Activated CD8-positive, alpha-beta memory T cell treated with anti-CD3 and anti-CD28 coated beads for 1 hour (primary cell): ENCODE measurements at places on chromosomes 3 and 15.

DNA sequence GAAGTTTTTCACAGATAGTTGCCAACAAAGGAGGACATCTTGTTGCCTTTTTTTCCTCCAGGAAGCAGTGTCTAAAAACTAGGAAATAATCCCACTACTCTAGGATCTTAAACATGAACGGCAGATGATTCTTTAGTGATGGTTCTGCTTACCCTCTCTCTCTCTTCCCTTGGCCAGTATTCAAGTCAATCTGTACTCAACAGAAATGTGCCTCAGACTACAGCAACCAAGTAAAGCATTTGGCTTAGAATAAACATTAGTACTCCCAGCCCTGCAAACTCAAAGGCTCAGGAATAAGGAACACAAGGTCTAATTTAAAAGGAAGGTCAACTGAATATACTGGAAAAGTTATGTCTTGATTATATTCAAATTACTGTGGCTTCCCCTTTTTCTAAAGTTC is 8.7 kb downstream of the NPTN start:
- no peak for DNase-seq

- no peak for DNase-seq
Measured at GRCh38 chr3:81760215-81760614, 1.2 kb downstream of the GBE1 start.

GRCh38 chr3:132573797-132574211 is 23.3 kb upstream of the ACKR4 start:
- DNase-seq, result no peak

GRCh38 chr3:178443634-178444033 is 92.6 kb upstream of the KCNMB2 start:
- DNase-seq, result no peak

- no peak for DNase-seq
Measured at GRCh38 chr3:54322354-54322753, 200.0 kb downstream of the CACNA2D3 start.

- DNase-seq, result no peak
Measured at GRCh38 chr3:23913873-23914743, 2.7 kb downstream of the NKIRAS1 start.

DNA sequence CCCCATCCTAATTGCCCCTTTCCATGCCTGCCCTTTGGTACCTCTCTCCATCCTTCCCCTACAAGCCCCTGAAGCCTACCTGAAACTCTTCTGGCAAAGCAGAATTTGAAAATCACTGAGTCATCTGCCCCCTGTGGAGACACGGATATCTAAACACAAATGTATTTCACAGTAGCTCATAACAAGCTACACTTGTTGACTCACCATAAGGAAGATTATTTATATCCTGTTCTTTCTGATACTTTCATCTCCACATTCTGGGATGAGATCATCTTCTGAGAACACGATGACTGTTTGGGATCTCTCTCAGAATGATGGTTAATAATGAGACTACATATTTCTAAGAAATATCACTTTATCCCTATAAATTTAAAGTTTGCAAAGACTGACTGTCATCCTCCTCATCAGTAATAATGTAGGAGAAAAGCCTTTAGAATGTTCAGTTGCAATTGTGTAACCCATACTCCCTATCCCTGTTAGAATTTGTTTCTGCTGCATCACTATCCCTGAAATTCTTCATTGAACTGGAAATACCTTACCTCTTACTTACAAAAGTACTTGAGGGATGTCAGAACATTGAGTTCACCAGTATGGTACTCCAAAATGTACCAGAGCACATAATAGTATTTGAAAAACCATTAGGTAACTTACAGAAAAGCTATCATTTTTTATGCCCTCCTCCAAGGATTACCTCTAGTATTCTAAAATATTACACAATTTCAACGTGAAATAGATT is 116.1 kb upstream of the IL12A start:
- no peak for DNase-seq

DNA sequence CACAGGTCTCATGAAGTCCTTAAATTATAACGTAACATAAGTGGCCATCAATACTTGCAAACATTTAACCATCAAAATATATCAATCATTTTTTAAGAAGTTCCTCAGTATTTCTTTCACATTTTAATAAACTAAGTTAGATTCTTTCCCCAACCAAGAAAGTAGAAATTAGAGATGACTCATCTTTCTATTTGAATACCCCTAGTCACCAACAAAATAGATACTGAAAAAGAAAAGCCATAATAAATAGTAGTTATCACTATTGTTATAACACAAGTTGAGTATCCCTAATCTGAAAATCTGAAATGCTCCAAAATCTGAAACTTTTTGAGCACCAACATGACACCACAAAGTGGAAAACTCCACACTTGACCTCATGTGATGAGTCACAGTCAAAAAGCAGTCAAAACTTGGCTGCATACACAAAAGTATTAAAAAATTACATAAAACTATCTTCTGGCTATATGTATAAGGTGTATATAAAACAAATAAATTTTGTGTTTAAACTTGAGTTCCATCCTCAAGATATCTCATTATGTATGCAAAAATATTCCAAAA is 3.7 kb downstream of the SHQ1 start:
- DNase-seq, result no peak

DNA sequence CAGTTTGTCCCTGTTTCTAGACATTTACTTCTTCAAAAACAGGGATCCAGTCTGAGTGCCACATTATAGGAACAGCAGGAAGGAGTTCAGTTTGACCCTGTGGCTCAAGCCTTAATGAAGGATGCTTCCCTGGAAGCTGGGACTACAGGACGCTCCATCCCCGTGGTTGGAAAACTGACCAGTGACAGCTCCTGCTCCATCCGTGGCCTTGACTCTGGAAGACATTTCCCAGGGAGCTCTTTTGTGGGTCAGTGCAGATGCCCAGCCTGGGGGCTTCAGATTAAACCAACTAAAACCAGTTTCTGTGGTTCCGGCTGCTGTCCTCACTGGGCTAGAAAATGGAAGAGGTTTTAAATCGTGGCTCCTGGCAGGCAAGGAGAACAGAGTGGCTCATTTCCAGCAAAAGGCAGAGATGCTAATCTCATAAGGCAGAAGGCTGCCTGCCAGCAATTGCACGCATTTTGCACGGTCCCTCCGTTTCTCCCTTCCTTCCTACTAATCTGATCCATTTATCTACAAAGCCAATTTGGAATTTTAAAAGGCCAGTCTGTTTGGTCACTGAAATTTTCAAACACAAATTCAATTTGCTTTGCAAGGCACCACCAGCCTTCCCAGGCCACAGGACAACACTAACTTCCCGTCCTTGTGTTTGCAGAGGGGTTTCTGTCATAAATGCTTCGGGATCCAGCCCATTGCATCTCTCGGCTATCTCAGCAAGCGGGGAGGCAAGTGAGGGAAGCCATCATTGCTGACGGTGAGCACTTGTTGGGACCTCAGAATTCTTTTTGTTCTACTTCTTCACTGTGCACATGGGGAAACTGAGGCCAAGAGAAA is 6.2 kb upstream of the SSUH2 start:
- DNase-seq, result no peak

- DNase-seq, result peak; percentile 40
Measured at GRCh38 chr3:186519021-186519658, 25.0 kb downstream of the CRYGS start.

DNA sequence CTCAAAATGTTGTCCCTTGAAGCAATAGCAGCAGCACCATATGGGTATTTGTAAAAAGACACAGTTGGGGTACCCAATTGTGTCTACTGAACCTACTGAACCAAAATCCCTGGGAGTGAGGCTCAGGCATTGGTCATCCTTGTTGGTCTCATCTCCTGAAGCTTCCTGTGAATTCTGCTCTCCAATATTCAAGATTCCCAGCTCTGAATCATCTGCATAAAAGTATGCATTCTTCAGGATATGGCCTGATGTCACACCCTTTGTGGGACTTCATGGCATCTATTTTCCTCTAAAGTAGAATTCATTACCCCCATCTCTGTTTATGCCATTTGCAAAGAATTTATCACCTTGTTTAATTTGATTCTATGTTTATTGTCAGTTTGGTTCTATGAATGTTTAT is 13.3 kb upstream of the PTX3 start:
- no peak for DNase-seq

- DNase-seq, result no peak
Measured at GRCh38 chr15:91133511-91133910, 33.5 kb downstream of the SV2B start.

GRCh38 chr15:89659295-89659694 is 4.0 kb upstream of the KIF7 start:
- DNase-seq, result no peak

GRCh38 chr15:41935566-41936020 is 36.8 kb downstream of the EHD4 start:
- no peak for DNase-seq

DNA sequence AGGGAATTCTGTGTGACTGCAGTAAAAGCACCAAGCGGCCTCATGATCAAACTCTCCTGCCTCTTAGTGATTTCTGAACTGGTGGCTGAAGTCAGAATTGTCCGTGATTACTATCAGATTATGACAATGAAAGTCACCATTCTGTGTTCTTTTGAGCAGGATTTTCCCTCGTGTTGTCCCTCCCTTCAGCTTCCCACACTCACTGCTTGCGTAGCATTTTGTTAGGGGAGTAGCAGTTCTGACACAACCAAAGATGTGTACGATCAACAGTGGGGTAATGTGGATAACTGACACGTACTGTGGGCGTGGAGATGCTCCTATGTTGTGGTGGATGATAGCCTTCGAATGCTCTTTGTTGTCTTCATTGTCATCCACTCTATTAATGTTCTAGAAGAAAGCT is 67.8 kb upstream of the ICE2 start:
- no peak for DNase-seq

GRCh38 chr3:58536501-58537411 is at the start of gene ACOX2:
TSS of gene ACOX2 (minus strand) at chr3:58537190. CDS start at chr3:58535106, 2,084 bp downstream.
- DNase-seq, result no peak

GRCh38 chr3:114615523-114616085 is 321.8 kb downstream of the TIGIT start:
- DNase-seq, result no peak

- DNase-seq, result no peak
Measured at GRCh38 chr3:124345845-124346244, 353.9 kb upstream of the ROPN1 start.

- no peak for DNase-seq
Measured at GRCh38 chr3:126494204-126494969, 18.7 kb upstream of the ZXDC start.

DNA sequence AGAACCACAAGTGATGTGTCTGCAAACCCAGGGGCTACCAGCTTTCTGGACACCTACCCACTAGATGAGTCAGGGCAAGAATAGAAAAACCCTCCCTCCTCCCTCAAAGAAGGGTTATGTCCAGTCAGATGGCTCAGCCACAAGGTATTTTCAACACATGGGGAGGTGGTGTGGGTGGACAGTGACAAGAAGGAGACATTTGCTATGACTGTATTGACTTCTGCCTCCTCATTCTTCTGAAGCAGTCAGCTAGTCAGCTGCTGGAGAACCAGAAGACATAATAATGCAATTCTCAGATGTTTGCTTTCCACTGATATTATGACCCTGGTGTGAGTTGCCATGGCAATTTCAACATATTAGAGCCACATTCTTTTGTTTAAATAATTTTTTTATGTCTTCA is 66.7 kb upstream of the GOLGA8B start:
- no peak for DNase-seq

- no peak for DNase-seq
Measured at GRCh38 chr3:10498271-10498670, 7.1 kb downstream of the ATP2B2 start.

DNA sequence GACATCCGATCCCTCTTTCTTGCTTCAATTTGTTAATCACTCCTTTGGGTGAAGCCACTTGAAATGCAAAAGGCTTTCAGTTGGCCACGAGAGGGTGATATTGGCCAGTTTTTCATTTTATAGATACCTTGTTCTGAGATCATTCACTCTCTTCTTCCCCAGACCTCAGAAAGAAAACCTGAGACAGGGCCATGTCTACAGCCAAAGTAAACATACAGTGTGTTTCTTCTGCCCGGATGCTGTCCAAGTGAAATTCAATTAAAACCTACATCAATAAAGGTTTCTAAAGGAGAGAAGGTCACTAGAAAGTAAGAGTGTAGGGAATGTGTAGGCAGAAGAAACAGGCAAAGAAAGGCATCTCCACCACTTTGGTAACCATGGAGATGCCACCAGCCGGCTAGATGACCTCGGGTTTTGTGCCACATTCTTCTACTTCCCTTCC is 39.5 kb upstream of the FMN1 start:
- no peak for DNase-seq

DNA sequence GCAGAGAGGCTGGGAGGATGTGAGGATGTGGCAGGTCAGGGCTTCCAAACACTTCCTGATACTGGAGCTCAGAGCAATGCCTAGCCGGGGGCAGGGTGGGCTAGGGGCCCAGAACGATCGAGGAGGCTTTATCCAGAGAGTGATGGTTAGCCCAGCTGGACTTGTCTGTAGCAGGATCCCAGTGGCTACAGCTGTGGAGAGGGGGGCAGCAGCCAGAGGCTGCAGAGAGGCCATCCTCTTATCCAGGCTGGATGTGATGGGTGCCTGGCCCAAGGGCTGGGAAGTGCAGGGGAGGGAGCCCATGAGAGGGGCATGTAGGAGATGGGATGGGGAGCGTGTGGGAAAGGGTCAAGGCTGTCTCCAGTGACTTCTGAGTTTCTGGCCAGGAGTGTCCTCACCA is 4.6 kb downstream of the PARP3 start:
- DNase-seq, result no peak

DNA sequence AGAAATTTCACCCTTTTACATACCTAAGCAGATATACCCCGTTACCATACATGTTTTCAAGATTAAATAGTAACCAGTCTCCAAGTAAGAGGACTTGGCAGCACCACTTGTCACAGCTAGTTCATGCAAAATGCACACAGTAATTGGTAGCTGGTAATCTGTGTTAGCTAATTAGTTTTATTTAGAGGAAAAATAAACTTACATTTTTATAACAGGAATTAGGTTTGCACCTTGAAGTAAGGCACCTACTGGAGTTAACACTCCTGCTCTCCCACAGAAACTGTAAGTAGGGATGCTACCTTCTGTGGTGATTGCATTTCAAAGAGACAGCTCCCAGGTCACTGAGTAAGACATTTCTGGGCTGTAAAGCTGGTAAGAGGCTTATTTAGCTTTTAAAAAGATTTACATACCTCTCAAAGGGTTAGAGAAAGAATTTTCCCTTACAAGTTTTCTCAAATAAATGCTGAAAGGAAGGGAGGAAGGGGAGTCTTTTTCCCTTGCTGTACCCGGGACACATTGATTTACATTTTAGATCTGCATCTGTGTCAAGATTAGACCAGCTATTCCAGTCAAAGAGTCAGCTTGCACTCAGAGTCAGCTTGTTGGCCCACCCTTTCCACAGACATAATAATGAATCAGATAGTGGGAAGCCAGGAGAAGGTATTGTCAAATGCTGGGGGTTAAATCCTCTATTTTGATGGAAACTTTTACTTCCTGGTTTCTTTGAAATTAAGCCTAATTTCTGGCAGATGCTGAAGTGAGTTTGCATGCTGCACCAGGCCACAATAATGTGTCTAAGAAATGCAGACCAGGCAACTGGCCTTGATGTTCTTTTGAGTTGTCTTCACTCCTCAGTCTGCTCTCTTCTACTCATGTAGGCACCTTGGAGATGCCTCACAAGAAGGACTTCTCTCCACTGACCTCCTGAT is 77.6 kb upstream of the CHD2 start:
- DNase-seq, result no peak

- DNase-seq, result peak; percentile 94
Measured at GRCh38 chr3:49673715-49674496, at the start of gene APEH. TSS of gene APEH (plus strand) at chr3:49674351. CDS start at chr3:49674402, 51 bp downstream.

- DNase-seq, result no peak
Measured at GRCh38 chr3:88137836-88138235, 11.9 kb upstream of the C3orf38 start.

- DNase-seq, result no peak
Measured at GRCh38 chr15:52760562-52760961, 29.6 kb downstream of the ONECUT1 start.

GRCh38 chr3:41137686-41138111 is 61.6 kb upstream of the CTNNB1 start:
- no peak for DNase-seq

GRCh38 chr15:69090197-69090948 is 70.1 kb upstream of the GLCE start:
- DNase-seq, result no peak
